Suppressor macrophage treated with lipopolysaccharide for 4 hours (primary cell): ENCODE measurements at places on chromosomes 11 and 22.

DNA sequence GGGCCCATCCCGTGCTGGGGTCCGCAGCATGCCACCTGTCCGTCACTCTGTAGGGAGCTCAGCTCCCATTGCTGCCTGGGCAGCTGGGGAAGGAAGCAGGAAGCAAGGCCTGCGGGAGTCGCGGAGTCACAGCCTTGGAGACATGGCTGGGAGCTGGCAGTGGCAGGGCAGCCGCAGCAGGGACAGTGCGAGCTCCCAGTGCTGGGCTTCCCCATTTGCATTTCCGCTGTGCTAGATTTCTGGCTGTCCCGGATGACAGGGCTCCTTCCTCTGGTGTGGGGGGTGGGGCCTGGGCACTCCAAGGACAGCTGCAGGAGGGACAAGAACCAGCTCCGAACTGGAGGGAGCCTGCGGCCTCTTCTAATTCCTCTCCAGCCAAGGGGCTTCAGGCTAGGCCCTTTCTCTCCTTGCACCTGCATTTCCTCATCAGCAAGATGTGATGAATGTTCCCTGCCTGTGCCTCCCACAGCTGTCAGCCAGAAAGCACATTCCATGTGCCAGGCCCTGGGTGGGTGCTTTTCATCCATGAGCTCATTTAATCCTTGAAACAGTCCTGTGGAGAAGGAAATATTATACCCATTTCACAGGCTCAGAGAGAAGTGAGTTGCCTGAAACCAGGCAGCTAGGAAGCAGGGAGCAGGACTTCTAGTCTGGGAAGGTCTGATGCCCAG lies 48.0 kb downstream of the MYO7A start:
- peak; percentile 87 for DNase-seq

- DNase-seq: no peak
Measured at GRCh38 chr11:40129266-40129665, 1330.2 kb downstream of the LRRC4C start.

- DNase-seq: no peak
Measured at GRCh38 chr22:42958937-42959336, 56.0 kb downstream of the PACSIN2 start.

GRCh38 chr22:41501209-41501608 lies 32.3 kb downstream of the ACO2 start:
- peak; percentile 18 for DNase-seq

DNA sequence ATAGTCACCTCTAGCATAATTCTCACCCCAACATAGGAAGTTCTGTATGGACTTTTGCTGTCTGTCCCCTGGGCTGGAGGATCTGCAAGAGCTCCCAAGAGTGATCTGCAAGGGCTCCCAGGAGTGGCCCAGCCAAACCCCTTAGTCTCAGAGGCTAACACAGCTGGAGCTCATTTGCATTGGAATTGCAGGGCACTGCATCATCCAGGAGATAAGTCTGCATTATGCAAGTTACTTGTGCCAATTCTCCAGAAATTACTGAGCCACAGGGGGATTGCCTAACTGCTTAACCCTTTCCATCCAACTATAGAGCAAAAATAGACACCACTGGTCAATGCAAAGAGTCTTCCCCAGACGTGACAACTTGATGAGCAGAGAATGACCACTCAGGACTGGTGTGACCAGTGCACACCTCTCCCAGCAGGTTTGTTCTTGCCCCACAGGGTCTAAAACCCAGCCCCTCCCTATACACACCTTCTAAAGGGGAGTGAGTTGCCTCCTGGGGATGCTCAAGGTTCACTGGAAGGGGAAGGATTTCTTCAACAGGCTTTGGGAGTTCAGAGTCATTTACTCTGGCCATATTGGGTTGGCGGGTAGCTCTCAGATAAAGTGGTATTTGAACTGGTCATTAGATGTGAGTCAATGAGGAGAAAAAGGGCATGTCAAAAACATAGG lies 38.4 kb downstream of the POU2AF3 start:
- DNase-seq: no peak

DNA sequence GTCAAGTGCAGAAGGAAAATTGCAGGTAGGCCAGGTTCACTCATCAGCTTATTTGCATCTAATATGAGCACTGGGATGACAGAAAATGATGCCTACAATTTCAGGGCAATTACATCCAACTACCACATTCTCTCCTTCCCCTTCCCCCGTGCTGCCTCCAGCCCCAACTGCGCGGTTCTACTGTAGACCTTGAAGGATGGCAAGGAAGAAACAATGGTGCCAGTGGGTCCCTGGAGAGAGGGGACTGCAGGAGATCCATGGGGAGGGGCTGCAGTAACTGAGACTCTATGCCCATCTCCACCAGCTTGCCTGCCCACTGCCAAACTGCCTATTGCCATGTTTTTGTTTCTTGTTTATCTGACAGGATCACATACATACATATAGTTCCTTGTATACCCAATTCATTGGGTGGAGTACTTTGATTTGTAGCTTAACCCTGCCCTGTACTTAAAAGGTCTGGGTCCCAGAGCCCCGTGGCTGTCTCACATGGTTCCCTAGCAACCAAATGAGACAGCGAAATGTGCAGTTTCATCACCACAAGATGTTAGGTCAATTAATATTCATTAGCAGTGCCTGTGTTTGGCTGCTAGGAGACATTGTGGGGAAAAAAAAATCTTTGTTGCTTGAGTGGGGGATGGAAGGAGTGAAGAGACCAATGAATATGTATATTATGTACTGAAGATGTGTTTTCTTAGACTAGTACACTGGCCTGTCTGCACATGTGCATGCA lies 253.5 kb upstream of the PLET1 start:
- no peak for DNase-seq

DNA sequence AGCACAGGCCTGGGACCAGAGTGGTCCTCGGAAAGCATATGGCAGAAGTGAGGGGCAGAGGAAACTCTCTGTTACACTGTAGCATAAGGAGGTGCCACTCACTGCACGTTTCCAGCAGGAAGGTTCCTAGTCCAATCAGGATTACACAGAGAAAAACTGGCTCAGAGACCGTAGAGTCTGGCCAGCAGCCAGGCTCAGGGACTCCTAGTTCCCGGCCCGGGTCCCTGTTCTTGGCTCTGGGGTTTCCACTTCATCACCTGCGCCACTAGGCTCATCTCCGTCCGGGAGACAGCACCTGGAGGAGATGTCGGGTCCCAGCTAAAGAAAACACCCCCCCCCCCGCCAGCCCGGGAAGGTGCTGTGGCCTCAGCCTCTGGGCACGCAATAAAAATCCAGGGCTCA lies 1.1 kb downstream of the TTLL12 start:
- peak; percentile 7 for DNase-seq

DNA sequence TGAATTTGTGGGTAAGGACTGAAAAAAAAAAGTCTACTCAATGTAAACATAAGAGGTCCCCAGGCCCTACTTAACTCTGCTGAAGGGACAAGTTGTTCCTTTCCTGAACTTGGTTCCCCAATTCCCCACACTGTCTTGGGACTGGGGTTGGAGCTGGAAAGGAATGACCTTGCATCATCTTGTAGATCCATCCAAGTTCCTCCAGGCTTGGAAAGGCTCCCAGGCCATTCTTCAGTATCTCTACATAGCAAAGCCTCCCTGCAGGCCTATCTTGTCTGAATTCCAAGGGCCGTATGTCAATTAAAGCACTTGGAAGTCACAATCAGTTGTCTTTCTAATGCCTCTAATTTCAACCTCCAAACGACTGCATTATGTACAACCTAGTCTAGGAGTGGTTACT lies 361.2 kb downstream of the TMEM135 start:
- DNase-seq: no peak

GRCh38 chr11:65468874-65469333 lies 29.9 kb upstream of the MALAT1 start:
- DNase-seq: peak; percentile 50

DNA sequence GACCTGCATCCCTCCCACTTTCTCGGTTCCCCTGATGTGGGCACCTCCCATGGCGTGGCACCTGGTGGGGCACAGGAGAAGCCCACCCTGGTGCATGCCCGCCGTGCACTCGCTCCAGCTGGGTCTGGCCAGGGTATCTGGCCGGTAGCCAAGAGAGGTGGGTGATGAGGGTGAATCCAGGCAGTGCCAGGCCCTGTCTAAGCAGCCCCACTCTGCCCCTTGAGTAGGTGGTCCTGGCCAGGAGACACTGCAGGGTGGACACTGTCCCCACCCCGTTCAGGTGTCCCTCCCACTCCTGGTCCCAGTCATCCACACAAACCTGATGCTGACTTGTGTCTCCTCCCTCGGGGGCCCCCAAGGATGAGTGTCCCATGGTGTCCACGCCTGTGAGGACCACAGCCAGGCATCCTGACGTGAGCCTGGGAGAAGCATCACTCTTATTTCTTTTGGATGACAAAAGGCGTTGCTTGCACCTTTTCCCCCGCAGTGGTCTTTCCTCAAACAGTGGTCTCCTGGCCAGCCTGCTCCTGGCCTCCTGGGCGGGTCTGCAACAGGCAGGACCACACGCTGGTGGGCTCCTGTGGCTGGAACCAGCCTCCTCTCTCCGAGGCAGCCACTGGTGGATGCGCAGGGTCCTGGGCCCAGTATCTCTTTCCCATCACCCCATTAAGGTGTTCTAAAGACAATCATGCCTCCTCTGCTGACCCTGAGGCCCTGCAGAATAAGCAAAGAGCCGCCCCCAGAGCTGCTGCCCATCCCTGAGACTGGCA lies 922.3 kb downstream of the BRD1 start:
- no peak for DNase-seq

DNA sequence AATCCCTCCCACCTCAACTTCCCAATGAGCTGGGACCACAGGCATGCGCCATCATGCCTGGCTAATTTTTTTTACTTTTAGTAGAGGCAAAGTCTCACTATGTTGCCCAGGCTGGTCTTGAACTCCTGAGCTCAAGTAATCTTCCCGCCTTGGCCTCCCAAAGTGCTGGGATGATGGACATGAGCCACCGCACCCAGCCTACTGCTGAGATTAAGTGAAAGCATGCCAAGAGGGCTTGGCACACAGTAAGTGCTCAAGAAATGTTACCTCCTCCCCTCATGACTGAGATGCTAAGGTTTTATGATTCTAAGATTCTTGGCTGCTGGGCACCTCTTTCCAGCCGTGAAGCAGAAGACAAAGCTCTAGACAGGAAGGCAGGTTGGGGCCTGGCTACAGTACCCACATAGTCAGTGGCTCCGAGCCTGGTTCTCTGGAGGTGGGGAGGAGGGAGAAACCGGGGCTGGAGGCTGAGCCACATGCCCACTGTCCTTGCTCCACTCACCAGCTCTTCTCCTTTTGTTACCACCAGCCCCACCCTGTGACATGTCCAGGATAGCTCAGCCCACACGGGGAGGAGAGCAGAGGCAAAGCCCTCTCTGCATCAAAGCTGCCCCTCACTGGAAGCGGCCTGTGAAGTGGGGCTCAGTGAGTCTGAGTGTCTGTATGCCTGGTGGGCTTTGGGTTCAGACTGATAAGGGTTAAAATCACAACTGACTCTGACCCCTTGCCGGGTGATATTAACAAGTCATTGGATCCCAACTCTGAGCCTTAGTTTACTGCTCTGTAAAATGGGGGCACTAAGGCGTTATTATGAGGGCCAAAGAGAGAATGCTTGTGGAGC lies 12.9 kb downstream of the ARHGEF17 start:
- no peak for DNase-seq

GRCh38 chr11:34856251-34856650 lies 59.9 kb downstream of the APIP start:
- DNase-seq: no peak

GRCh38 chr11:129260750-129261149 lies 68.6 kb upstream of the ARHGAP32 start:
- no peak for DNase-seq

- no peak for DNase-seq
Measured at GRCh38 chr22:50708474-50708873, 29.5 kb upstream of the ACR start.

- no peak for DNase-seq
Measured at GRCh38 chr11:65083134-65083833, 556 bp downstream of the CDCA5 start.

DNA sequence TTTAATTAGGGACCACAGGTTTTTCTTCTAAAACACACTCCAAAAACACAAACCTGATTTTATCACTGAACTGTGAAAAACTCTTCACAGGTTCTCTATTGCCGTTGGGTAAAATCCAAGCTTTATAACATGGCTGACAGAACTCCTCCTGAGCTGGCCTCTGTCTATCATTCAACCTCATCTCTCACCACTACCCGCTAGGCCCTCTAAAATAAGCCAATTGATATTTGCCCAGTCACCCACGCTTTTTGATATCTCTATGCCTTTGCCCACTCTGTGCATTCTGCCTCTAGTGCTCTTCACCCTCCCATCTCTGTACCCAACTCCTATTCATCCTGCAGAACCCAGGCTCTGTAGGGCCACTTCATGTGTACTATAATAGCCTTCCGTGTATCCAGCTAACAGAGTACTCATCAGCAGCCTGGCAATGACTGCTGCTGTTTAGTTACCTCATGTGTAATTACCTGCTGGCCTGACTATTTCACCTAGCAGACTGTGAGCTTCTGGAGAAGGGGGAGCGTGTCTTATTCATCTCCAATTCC lies 1.1 kb upstream of the CNGA4 start:
- no peak for DNase-seq

DNA sequence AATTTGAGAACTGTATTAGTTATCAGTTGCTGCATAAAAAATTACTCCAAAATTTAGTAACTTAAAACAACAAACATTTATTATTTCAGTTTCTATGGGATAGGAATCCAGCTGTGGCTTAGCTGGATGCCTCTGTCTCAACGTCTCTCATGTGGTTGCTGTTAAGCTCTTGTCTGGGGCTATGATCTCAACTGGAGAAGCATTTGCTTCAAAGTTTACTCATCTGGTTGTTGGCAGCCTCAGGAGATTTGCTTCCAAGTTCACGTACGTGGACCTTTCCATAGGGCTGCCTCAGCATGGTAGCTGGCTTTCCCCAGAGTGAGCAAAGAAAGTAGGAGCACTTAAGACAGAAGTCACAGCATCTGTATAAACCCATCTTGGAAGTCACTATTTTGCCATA lies 144.9 kb upstream of the SESN3 start:
- DNase-seq: no peak

GRCh38 chr11:132987936-132988335 lies 544.4 kb downstream of the OPCML start:
- DNase-seq: no peak

DNA sequence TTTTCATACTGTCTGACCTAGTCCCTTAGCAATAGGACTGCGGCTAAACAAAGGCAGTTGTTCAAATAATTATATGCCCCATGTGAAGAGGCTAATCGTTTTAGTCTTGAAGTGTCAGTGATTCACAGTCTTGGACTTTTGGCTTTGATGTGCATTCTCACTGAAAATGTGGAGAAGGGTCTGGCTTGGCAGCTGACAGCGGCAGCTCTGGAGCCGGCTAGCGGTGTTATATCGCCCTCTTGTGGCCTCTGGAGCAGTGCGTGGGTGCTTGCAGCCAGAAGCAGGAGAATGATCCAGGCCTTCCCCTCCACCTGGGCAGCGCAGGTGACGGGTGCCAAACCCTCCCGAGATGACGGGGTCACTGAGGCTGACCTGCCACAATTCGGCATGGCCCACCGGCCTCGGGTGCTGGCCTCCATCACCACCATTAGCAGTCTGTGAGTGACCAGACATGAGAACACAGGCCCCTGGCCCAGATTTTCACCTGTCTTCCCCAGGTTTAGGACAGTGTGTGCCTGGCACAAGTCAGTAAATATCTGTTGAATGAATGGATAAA lies 90.3 kb upstream of the PITPNB start:
- peak; percentile 78 for DNase-seq

- no peak for DNase-seq
Measured at GRCh38 chr11:73637012-73637411, 9.4 kb upstream of the PLEKHB1 start.
